DND-41 (cell line): ENCODE measurements at places on chromosomes 7 and 10.

GRCh38 chr7:28005847-28006231 is 174.8 kb downstream of the JAZF1 start:
- no peak for DNase-seq

GRCh38 chr7:36224934-36225858 is 72.1 kb downstream of the EEPD1 start:
- no peak for DNase-seq

DNA sequence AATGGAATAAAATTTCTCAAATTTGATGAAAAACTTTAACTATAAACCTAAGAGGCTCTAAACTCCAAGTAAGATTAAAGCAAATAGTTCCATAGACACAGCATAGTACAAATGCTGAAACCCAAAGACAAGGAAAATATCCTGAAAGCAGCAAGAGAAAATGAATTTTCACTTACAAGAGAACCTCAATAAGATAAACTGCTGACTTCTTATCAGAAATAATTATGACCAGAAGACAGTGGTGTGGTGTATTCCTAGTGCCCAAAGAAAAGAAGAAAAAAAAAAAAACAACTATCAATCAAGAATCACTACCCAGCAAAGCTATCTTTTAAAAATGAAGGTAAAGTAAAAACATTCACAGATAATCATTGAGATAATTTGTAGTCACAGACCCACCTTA is 106.3 kb downstream of the DYNC1I1 start:
- no peak for DNase-seq

- DNase-seq: no peak
Observed at GRCh38 chr10:9060314-9060713, 1005.8 kb downstream of the GATA3 start.

- peak; percentile 60 for DNase-seq
Observed at GRCh38 chr10:12707461-12708185, 293.9 kb downstream of the CCDC3 start.

DNA sequence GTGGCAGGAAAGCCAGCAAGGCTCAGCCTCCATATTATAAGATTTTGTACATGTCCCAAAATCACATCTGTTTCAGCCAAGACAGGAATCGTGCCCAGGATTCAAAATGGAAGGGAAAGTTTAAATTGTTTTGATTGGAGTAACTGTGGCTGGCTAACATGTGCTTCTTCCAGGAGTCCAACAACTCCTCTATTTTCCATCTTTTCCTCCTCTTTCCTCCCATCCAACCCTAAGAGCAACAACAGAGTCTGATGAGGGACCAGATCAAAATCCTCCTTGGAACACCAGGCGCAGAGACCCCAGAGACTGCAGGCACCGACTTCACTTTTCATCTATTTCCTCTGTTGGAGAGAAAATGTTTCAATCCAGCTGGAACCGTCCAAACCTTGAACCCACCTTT is 36.0 kb upstream of the SVIL start:
- DNase-seq: no peak

DNA sequence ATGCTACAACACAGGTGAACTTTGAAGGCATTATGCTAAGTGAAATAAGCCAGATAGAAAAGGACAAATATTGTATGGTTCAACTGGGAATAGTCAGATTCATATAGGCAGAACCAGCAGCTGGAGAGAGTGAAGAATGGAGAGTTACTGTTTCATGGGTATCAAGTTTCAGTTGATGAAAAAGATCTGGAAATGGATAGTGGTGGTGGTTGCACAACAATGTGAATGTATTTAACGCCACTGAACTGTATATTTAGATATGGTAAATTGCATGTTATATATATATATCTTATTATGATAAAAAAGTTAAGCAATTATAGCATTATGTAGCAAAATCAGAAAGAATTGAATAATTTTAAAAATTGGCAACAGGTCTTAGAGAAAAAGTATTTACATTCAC is 3.9 kb downstream of the LMBR1 start:
- DNase-seq: no peak

GRCh38 chr10:80411681-80412220 is 3.4 kb downstream of the PRXL2A start:
- no peak for DNase-seq

DNA sequence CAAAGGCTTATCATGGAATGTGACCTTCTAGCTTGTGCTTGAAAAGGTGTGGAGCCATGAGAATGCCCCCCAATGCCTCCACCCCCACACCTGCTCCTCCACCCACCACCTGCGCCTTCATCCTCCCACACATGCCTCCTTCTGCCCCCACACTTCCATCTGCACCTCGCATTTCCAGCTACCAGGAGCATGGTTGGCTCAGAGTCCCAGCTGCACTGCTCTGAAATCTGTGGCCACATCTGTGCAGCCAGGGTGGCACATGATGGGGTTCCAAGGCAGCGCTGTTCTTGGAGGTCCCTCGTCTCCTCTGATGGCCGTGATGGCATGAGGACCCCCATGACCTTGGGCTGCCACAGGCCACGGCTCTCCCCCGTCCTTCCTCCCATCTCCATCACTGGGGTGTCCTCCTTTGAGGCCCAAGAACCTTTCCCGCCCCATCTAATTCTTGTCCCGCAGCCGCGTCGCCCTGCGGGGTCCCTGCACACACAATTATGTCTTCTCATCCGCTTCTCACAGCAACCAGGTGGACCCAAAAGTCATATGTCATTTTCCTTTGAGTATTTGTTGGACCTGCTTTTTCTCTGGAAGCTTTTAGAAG is 40.6 kb upstream of the CNPY1 start:
- DNase-seq: no peak

GRCh38 chr7:134710854-134711624 is 64.4 kb downstream of the BPGM start:
- DNase-seq: no peak

GRCh38 chr10:9757176-9757575 is 1260.5 kb upstream of the CELF2 start:
- no peak for DNase-seq

- DNase-seq: no peak
Observed at GRCh38 chr10:124737221-124737620, 7.0 kb downstream of the FAM53B start.

DNA sequence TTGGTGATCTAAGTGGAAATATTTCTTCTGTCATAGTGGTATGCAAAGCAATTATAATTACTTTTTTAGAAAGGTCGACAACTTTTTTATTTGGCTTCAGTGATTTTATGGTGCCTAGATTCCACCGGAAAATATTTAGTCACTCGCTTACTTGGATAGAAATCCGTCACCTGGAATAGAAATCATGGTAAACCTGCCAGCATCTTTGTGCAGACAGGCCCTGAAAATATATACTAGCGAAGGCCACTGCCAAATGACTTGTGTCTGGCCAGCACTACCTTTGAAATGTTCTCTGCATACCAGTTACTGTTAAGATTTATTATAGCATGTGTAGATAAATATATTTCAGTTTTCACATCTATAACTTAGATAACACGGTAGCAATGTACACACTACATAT is 226.4 kb downstream of the AGMO start:
- no peak for DNase-seq

- DNase-seq: no peak
Observed at GRCh38 chr7:115635376-115635775, 395.2 kb downstream of the TFEC start.

- no peak for DNase-seq
Observed at GRCh38 chr10:26550774-26551526, 112.8 kb downstream of the APBB1IP start.

DNA sequence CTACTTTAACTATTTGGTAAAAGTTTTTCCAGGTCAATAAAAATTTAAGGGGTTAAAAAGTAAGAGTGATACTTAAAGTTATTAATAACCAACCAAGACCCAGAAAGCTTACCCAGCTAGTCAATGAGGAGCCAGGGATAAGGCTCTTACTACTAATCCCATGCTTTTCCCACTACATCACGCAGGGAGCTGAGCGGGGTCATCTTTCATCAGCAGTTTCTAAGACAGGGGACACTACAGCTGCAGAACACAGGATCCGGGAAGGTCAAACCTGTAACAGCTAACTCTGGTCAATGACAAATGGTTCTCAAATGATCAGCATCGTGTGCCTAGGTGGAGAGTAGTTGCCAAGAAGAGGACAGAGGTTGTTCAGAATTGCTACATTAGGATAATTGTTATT is 65.1 kb downstream of the RSU1 start:
- no peak for DNase-seq

GRCh38 chr10:60350400-60350799 is 39.3 kb downstream of the ANK3 start:
- DNase-seq: no peak

DNA sequence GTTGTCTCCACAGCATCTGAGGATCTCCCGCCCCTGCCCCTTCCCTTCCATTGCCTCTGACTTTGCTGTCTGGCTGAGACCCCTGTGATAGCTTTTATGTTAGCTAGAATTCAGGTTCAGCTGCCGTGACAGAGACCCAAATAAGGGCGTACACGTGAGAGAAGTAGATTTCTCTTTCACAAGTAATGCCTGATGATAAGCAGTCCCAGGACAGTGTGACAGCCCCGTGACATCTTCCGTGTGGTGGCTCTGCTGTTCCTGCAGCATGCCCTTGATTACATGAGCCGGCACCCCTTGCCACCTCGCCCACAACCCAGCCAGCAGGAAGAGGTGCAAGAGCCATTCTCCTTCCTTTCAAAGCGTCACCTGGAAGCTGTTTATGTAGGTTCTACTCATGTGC is 130.9 kb upstream of the PODXL start:
- DNase-seq: no peak

- DNase-seq: no peak
Observed at GRCh38 chr10:114694752-114695151, 36.7 kb upstream of the ABLIM1 start.
